Stimulated activated CD4-positive, alpha-beta T cell treated with anti-CD3 and anti-CD28 coated beads, Interleukin-15, amount 100 ng/mL, for 1 hour (primary cell): ENCODE measurements at places on chromosomes 12 and 14.

DNA sequence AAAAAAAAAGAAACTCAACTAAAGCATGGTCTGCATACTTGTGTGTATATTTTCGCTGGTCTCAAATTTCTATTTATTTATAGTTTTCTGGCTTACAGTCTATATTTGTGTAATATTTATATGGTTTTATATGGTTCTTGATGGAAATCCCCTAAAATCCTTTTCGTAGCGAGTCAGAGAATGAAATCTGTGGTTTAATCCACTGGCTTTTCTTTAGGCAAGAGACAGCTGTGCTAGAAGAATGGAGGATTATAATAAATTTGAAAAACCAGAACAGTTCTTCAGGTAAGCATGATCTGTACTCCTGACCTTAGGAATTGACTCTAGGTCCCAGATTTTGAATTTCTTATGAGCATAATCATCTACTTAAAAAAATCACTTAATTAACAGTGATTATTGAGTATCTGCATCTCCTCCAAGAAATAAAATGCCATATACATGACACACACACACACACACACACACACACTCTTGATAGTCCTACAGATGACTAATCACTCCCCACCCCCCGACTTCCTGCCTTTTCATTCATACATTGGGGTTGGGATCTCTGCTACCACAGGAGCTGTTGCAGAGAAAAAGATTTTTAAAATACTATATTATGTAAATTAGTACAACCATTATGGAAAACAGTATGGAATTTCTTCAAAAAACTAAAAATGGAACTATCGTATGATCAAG, 113.4 kb downstream of the CRADD start:
- no peak for DNase-seq

GRCh38 chr12:54139019-54139418, 49.8 kb downstream of the SMUG1 start:
- no peak for DNase-seq

DNA sequence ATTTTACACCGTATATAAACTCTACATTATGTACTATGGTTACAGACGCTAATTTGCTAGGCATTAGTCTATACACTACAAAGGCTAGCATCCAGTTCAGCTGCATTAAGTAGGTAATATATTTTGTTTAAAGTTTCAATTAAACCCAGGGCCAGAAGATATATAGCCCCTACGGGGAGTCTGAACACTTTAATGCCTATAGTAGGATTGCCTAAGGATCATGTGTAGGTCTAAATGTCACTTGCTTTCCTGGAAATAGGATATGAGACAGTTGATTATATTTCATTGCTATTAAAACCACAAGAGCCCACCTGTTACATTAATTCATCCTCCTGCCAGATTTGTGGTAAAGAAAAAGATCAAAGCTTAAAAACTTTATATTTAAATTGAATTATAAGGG, 286.9 kb downstream of the TMTC2 start:
- DNase-seq, result no peak

GRCh38 chr12:121620333-121620891, 5.9 kb upstream of the ORAI1 start:
- no peak for DNase-seq

GRCh38 chr12:111011999-111012600, 91.7 kb upstream of the MYL2 start:
- no peak for DNase-seq

GRCh38 chr12:109057376-109057775, 5.0 kb downstream of the USP30 start:
- DNase-seq, result no peak

DNA sequence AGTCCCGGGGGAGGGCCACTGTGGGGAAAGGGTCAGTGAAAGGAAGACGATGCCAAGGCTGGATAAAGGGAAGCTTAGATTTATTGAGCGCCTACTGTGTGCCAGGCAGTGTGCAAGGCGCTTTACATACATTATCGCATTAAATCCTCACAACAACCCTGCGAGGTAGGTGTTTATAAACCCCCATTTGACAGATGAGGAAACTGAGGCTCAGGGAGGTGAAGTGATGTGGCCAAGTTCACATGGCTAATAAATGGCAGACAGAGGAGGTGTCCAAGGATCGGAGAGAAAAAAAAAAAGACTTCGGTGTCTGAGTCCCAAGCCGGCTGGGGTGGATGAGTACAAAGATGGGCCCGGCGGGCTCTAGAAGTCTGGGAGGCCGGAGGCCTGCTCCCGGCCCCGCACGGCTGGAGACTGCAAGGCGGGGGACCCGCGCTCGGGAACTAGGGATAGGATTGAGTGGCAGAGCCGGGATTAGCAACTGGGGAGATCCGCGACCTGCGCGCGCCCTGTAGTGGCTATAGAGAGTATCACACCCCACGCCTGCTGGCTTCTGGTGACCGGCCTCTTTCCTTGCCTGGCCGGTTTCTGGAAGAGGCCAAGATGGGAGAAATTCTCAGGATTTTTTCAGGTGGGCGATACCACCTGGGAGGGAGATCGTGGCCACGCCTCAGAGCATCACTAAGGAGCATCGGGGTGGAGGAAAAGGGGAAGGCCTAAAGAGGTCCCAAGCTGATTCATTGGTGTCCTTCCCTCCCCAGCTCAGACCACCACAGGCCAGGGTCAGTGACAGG, 3.9 kb downstream of the DDN start:
- DNase-seq, result no peak

- no peak for DNase-seq
Observed at GRCh38 chr14:73829526-73830431, 21.9 kb upstream of the PTGR2 start.

DNA sequence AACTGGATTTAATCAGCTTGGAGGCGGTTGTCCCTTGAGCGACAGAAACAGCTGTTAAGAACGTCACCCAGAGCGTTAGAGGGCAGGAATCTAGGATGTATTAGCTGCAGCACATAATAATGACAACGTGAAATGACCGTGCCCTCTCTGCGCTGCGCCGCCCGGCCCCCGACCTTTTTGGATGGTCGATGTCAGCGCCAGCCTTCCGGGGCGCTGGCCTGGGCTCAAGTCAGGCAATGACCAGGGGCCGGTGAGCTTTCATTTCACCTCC, 427 bp upstream of the TMEM120B start:
- DNase-seq, result no peak

DNA sequence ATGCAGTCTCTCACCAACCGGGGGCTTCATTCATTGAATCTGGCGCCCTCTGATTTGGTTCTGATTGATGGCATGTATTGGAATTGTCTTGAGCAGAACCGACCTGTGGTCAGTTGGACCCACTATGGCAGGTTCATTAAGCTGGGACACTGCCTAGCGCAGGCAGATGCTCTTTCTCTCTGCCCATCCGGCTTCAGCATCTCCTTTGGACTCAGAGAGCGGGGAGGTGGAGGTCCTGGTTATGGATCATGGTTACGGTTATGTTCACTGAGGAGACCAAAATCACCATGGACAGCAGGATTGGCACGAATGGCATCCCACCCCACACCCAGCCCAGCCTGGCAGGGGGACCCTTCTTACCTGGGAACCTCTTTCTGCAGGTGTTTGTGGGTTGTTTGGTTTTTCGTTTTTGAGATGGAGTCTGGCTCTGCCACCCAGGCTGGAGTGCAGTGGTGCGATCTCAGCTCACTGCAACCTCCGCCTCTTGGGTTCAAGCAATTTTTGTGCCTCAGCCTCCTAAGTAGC, 16.4 kb upstream of the BCL7A start:
- no peak for DNase-seq

DNA sequence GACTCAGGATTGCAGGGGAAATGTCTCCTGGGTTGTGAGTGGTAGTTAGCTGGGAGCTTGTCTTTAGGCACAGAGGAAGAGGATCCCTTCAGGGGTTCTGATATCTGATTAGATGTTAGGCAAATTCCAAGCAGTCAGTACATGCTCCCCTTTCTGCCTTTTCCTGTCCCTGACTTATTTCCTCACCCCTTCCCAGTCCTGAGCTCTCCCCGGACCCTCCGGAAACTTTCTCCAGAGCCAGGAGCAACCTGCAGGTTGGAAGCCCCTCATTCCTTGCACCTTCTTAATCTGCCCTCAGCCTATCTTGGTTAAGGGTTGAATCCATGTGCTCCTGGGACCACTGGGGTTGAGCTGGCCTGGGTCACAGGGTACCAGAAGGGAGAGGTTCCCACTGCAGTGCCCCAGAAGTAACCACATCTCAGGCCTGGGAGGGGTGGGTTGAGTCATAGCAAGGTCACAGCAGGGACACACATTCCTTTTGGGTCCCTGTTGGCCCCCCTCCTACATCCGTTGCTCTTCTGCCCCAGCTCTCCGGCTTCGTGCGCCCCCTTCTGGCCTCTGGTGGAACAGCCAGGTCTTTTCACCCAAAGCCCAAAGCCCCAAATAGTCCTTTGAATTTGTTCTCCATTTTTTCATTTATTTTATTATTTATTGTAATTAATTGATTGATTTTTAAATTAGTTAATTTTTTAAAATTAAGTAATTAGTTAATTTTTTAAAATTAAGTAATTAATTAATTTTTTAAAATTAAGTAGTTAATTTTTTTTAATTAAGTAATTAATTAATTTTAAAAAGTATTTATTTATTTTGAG, 1.8 kb downstream of the IGFBP6 start:
- peak; percentile 80 for DNase-seq

DNA sequence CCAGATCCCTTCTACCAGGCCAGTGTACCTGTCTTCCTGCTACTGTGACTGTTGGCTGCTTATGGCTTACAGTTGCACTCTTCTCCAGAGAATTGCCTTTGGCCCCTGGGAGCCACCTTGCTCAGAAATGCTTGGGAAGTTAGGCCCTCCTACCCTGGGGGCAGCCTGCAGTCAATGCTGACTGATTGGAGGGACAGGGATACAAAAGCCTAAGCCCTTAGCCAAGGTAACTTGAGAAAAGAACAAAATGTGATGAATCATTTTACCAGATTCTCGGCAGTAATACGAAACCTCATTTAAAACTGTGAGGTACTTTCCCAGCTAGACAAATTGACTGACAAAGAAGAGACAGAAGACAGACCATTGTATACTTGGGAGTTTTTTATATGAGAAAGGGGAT, 47.3 kb downstream of the PTCSC3 start:
- no peak for DNase-seq

GRCh38 chr14:61460063-61460462, 138.7 kb downstream of the PRKCH start:
- DNase-seq, result no peak
